ENCODE measurements at places on chromosomes 3 and 15.

DNA sequence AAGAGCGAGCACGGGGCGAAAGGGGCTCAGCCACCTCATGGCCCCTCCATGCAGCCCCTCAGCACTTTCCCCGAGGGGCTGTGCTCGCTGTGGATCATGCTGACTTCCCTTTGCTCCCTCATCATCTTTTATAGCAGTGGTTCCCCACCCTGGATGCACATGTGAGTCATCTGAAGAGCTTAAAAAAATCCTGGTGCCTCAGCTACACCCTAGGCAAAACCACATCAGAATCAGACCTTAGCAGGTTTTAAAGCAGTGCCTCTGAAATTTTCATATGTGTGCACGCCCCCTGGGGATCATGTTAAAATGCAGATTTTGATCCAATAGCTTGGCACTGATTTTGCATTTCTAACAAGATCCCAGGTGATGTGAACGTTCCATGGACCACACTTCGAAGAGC, 50.9 kb downstream of the FEM1B start:
- DNase-seq, result no peak

DNA sequence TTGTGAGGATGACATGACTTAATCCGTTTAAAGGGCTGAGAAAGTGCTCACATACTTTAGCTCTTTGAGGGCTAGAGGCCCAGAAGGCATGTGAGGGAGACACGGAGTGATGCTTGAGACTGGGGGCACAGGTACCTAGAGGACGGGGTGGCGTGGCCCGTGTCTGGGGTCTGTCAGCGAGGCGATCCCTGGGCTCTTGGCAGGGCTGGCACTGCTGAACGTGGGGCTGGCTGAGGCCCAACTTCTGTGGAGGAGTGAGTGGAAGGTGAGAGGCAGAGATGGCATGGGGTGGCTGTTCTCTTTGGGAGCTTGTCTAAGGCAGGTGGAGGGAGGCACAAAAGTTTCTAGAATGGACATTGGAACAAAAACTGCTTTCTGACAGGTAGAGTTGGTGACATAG, 9.5 kb downstream of the SEMA4B start:
- no peak for DNase-seq

DNA sequence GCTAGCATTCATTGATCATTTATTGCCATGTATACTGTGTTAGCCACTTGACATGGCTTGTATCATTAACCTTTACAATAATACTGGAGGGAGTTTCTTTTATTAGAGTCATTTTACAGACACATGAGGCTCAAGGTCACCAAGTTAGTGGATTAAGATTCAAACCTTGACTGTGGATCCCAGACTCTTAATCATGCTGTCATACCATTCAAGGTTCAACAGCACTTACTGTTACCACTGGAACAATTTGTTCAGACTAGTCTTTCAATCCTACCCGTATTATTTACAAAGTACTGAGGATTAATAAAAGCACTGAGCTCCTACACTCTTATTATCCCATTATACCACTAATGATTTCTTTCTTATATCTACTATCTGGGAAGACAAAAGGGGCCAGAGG, 1.2 kb downstream of the COX17 start:
- no peak for DNase-seq

DNA sequence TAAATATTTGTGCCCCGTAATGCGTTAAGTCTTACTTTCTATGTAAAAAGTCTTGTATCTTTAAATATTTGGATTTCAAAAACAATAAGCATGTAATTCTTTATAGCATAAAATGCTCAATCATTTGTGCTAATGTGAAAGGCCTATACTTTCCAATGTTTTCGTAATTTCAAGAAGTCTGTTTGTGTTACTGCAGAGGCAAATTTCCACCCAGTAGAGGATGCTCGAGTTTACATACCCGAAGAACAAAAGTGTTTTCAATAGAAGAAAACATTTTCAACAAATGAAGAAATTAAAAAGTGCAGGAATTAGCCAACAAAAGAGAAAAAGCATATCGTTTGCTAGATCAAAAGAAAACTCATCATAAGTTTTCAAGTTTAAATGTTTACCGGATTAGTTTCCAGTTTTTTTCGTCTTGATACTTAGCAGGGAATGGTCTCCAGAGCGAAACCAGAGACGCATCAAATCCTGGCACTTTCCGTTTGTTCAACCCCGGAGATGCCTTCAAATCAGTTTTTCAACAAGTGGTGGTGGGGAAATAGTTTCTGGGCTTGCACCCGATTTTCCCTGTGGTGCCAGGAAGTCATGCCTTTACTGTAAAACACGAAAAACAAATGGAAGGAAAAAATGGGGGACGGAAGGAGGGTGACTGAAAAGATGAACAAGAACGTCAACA, 1.0 kb downstream of the CGGBP1 start:
- no peak for DNase-seq

DNA sequence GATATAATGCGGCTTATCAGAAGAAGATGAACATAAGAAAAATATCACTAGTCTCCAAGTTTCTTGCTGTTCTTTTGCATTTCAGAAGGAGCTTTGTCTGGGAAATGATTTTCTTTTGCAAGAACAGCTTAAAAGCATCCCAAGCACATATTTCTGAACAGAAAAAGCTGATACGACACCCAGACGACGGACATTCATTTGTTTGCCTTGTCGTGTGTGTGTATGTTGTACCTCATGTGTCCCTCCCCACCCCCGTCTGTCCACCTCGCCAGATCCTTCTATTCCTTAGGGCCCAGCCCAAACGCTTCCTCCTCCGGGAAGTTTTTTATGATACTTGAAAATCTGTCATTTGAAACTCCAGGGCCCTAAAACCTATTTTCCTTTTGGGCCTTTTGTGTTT, 8.8 kb downstream of the ITPR1 start:
- DNase-seq, result no peak

DNA sequence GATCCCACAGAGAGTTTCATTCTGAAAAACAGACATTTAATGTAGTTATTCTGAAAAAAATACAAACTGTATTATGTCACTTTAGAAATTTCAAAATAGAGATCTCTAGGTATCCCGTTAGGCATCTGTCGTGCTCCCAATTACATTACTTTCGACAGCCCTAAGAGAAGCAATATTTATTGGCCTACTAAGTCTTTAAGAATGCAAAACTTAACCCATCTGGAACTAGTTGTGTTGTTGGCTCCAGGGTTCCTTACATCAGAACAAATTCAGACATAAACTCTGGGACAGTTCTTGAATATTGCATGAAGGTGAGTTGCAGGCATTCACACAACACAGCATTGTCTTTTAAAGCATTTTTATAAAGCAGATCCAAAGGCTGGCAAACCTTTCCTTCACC, 498.4 kb downstream of the FHIT start:
- DNase-seq, result no peak

- DNase-seq, result no peak
Measured at GRCh38 chr3:47291158-47291753, 8.5 kb downstream of the KLHL18 start.
